ENCODE measurements at places on chromosomes 12 and 14. TPM values are rescaled to one million over a fixed set of nuclear protein-coding genes. Genes with fewer than 3 reads are reported as not detected.

MYO1H gene
- not detected for total RNA-seq

GRCh38 chr12:49105504-49106084, 5.1 kb downstream of the LMBR1L start:
- DNase-seq = no peak
- no peak overlapping the region for H3K27ac ChIP-seq
- H3K36me3 ChIP-seq = no peaks in the 10 kb centered on the region
- no peaks in the 10 kb centered on the region for H3K27me3 ChIP-seq
- H3K4me1 ChIP-seq = peaks cover 29% of the 10 kb centered on the region
- no peak overlapping the region for H3K4me3 ChIP-seq

GSG1 gene
- 2.1 TPM for total RNA-seq

GRCh38 chr12:74111688-74112360, 425.8 kb upstream of the ATXN7L3B start:
- H3K36me3 ChIP-seq = no peaks in the 10 kb centered on the region
- no peaks in the 10 kb centered on the region for H3K4me1 ChIP-seq
- no peak overlapping the region for H3K27ac ChIP-seq

GRCh38 chr14:28407996-28408395, 358.6 kb upstream of the FOXG1 start:
- no peak overlapping the region for H3K27ac ChIP-seq
- H3K4me3 ChIP-seq = no peak overlapping the region
- no peaks in the 10 kb centered on the region for H3K4me1 ChIP-seq
- H3K27me3 ChIP-seq = no peaks in the 10 kb centered on the region
- H3K36me3 ChIP-seq = no peaks in the 10 kb centered on the region
- no peak for DNase-seq

ARMH4 gene
- total RNA-seq = not detected

- H3K27ac ChIP-seq = no peak overlapping the region
- no peaks in the 10 kb centered on the region for H3K27me3 ChIP-seq
- no peak overlapping the region for H3K4me3 ChIP-seq
Observed at GRCh38 chr14:20486684-20487395, 17.6 kb downstream of the PNP start.

GRCh38 chr14:58792416-58792815, 154.7 kb downstream of the DACT1 start:
- H3K36me3 ChIP-seq = no peaks in the 10 kb centered on the region
- DNase-seq = no peak
- H3K4me3 ChIP-seq = no peak overlapping the region
- H3K4me1 ChIP-seq = peaks cover 9% of the 10 kb centered on the region
- H3K27me3 ChIP-seq = no peaks in the 10 kb centered on the region
- H3K27ac ChIP-seq = no peak overlapping the region

CISTR gene
- total RNA-seq = not detected

DNA sequence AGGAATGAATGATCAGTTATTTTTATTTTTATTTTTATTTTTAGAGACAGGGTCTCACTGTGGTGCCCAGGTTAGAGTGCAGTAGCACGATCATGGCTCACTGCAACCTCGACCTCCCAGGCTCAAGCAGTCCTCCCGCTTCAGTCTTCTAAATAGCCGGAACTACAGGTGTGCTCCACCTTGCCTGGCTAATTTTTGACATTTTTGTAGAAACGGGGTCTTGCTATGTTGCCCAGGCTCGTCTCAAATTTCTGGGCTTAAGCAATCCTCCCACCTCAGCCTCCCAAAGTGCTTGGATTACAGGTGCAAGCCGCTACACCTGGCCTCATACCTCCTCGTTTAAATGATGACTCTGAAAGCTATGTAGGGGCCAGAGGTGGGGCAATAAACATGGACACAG, 706.0 kb downstream of the MED13L start:
- H3K27me3 ChIP-seq = no peaks in the 10 kb centered on the region
- H3K4me3 ChIP-seq = no peak overlapping the region
- no peaks in the 10 kb centered on the region for H3K36me3 ChIP-seq
- DNase-seq = no peak
- H3K27ac ChIP-seq = no peak overlapping the region

OASL gene
- total RNA-seq = 1.3 TPM

- no peak for DNase-seq
- no peak overlapping the region for H3K4me3 ChIP-seq
- H3K36me3 ChIP-seq = no peaks in the 10 kb centered on the region
- H3K4me1 ChIP-seq = peaks cover 30% of the 10 kb centered on the region
- H3K27me3 ChIP-seq = no peaks in the 10 kb centered on the region
Observed at GRCh38 chr12:26273811-26274210, 78.4 kb downstream of the SSPN start.

- no peak for DNase-seq
- H3K36me3 ChIP-seq = no peaks in the 10 kb centered on the region
- no peak overlapping the region for H3K27ac ChIP-seq
- peaks cover 33% of the 10 kb centered on the region for H3K4me1 ChIP-seq
- H3K27me3 ChIP-seq = no peaks in the 10 kb centered on the region
- no peak overlapping the region for H3K4me3 ChIP-seq
Observed at GRCh38 chr14:93002851-93003298, 79.9 kb downstream of the CHGA start.

NANOG gene
- 2.3 TPM for total RNA-seq

GRCh38 chr12:25759752-25760151, 198.7 kb upstream of the RASSF8 start:
- peaks cover 15% of the 10 kb centered on the region for H3K4me1 ChIP-seq
- no peaks in the 10 kb centered on the region for H3K27me3 ChIP-seq
- no peak overlapping the region for H3K4me3 ChIP-seq

DNA sequence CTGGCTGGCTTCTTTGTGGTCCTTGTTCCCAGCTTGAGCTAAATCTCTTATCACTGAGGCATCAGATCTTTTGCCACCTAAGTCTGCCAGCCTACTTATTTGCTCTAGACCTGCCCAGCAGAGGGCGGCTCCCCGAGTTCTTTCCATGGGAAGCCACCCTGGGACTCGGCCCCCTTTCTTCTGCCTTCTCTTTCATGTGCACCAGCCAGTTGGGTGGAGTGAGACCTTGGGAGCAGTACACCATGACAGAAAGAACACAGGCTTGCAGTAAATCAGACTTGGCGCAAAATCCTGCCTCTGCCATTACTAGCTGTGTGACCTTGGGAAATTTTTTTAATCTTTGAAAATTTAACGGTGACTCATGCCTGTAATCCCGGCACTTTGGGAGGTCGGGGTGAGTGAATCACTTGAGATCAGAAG, 7.4 kb downstream of the SMAGP start:
- H3K27ac ChIP-seq = peak overlapping the region; percentile 76
- H3K36me3 ChIP-seq = no peaks in the 10 kb centered on the region
- no peaks in the 10 kb centered on the region for H3K27me3 ChIP-seq
- H3K4me3 ChIP-seq = no peak overlapping the region
- H3K4me1 ChIP-seq = peaks cover 13% of the 10 kb centered on the region

DNA sequence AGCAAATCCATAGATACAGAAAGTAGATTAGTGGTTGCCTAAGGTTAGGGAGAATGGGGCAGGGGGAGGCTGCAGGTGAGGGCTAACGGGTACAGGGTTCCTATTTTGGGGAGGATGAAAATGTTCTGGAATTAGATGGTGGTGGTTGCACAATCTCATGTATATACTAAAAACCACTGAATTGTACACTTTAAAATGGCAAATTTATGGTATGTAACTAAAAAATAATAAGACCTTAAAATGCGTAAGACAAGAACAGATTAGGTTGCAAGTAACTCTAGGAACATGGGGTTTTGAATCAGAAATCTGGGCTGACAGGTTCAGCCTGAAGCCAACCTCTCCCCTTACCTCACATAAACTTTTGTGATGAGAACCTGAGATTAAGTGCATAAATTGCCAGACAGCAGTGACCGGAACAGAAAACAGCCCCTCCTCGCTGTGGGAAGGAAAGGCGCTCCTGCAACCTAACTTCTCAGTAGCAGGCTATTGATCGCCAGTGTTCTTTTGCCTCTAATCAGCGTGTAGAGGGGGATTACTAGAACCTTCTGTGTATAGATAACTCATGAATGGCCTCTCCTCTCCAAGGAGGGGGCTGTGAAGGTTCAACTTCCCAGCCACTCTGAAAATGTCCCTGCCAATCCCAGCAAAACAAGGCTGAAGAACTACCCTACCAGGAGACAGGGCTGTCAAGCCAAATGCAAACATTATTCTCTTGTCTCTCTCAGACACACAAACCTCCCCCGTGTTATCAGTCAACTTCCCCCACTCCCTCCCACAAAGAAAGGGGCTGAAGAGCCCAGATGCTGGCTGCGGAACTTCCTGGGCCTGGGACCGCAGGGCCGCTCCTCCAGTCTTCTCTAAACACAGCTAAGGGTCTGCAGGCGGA, 1.9 kb downstream of the SSH1 start:
- no peaks in the 10 kb centered on the region for H3K36me3 ChIP-seq
- peak overlapping the region; percentile 85 for H3K27ac ChIP-seq
- peaks cover 48% of the 10 kb centered on the region for H3K4me1 ChIP-seq
- H3K4me3 ChIP-seq = no peak overlapping the region

DNA sequence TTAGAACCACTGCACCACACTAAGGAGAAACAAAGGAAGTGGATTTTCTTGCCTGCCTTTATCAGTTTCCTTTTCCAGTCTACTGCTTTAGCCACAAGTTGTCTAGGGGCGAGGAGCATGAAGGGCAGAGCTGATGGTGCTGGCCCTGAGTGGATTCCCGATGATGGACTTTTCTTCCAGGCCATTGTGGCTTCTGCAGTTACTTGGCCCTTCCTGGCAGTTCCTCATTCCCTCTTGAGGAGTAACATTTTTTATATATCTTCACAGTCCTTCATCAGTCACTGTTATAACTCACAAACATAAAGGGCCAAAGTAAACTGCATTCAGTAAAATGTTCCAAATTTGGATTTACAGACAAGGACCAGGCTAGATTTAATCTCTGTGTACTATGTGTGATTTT, 61.2 kb upstream of the SRSF5 start:
- H3K36me3 ChIP-seq = no peaks in the 10 kb centered on the region
- H3K4me1 ChIP-seq = peaks cover 27% of the 10 kb centered on the region
- DNase-seq = no peak
- H3K4me3 ChIP-seq = no peak overlapping the region
- H3K27me3 ChIP-seq = no peaks in the 10 kb centered on the region

DNA sequence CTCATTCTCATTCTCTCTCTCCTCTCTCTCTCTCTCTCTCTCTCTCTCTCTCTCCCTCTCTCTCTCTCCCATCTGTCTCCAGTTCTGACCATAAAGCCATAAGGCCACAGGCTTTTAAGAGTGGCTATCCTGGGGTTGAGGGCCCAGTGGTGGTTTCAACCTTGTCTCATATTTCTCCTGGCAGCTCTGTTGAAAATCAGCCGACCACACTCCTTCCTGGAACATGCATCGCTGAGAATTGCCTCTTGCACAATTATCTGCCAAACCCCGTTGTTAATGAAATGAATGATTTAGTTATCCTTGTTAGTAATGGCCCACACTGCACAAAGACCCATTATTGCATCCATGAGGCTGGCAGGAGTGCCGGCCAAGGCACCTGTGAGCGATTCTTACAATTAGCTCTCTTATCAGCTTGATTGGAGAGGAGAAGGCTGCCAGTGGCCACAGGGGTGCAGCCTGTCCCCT, 30.4 kb upstream of the KCNA5 start:
- peak; percentile 8 for DNase-seq
- no peaks in the 10 kb centered on the region for H3K36me3 ChIP-seq
- no peak overlapping the region for H3K4me3 ChIP-seq

VIPAS39 gene
- 17.1 TPM for total RNA-seq

DNA sequence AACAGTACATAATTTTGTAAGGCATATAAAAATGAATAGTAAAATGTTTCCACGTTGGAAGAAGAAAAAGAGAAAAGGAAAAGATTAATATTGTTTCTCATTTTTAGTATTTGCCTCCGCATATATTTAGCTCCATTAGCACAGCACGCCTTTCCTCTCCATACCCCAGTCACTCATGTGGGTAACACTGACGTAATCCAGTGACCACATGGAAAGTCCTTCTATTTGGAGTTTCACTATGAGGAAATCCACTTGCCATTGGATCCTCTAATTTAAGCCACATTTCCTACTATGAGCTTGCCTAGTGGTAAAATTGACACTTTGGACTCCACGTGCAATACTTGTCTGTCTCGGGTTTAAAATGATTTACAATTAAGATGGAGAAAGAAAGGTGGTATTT, 5.7 kb upstream of the SLCO1A2 start:
- H3K36me3 ChIP-seq = no peaks in the 10 kb centered on the region
- DNase-seq = no peak
- H3K27me3 ChIP-seq = no peaks in the 10 kb centered on the region
- no peaks in the 10 kb centered on the region for H3K4me1 ChIP-seq
- H3K27ac ChIP-seq = no peak overlapping the region
- no peak overlapping the region for H3K4me3 ChIP-seq

HNRNPC gene
- total RNA-seq = 251 TPM

DNA sequence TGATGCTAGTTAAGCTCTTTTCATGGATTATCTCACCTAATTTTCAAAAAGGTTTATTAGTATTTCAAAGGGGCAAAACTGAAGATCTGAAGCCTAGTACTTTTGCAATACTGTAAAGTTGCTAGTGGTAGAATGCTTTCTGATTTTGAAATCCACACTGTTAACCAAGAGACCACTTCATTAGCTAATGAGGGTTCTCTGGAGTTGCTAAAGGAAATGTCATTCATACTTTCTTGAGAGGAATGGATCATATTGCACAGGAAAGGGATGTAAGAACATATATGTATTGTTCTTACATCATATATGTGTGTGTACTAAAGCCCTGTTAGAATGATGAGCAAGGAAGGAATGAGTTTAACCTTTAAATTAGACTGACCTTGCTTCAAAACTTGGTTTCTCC, 39.0 kb upstream of the LDHB start:
- H3K27ac ChIP-seq = no peak overlapping the region
- no peak overlapping the region for H3K4me3 ChIP-seq
- no peaks in the 10 kb centered on the region for H3K27me3 ChIP-seq
- no peaks in the 10 kb centered on the region for H3K4me1 ChIP-seq
- no peak for DNase-seq
- H3K36me3 ChIP-seq = no peaks in the 10 kb centered on the region

DNA sequence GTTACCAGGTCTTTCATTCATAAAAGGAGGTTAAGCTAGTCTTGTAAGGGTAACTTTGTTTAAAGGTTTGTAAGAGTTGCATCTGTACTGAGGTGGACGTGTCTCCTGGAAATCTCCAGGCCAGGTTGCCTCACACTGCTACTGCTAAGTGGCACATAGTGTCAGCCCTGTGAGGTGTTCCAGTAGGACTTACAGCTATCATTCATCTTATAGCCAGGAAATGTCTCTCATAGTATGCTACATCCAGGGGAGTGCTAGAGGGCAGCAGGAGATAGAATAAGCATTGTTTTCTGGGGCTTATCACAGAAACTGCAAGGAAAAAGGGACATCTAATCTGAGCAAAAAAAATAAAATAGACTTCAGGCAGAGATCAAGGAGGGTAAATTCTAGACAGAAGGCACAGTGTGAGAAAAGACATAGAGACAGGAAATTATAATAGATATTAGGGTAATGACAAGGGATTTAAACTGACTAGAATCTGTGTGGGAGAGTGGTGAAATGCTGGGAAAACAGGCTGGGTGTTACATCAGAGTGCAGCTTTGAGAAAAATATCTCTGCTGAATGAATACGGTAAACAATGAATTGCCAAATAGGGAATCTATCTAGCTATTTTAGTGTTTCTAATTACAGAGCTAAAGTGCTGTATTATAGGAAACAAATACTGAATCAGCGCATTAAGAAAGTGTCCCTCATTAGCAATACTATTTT, 205.1 kb upstream of the ABCD2 start:
- H3K36me3 ChIP-seq = no peaks in the 10 kb centered on the region
- DNase-seq = no peak
- peaks cover 9% of the 10 kb centered on the region for H3K4me1 ChIP-seq
- H3K4me3 ChIP-seq = no peak overlapping the region
- H3K27ac ChIP-seq = peak overlapping the region; percentile 4
